ENCODE measurements at places on chromosomes 3 and 15.

DNA sequence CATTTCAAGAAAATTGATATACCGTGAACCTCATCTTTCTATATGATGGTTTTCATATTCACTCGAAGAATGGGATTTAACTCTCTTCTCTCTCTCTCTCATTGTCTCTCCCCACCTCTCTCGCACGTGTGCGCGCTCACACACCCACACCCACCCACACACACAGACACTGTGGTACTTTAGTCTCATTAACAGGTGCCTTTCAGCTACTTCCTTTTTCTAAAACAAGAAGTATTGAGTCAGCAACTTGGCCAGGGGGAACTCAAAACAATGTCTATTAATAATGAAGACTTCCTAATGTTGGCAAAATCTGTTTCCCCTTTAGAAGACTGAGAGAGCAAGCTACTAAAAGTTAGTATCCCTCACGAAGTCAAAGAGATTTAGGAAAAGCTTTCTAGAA lies 150.7 kb downstream of the TMCO5A start:
- DNase-seq = no peak

- no peak for DNase-seq
Measured at GRCh38 chr15:68385671-68386586, 46.0 kb downstream of the ITGA11 start.

- peak; percentile 91 for DNase-seq
Measured at GRCh38 chr3:62604298-62604697, 230.9 kb upstream of the FEZF2 start.

- no peak for DNase-seq
Measured at GRCh38 chr3:105353485-105354161, 13.1 kb upstream of the ALCAM start.

GRCh38 chr3:81451611-81452010 lies 309.8 kb downstream of the GBE1 start:
- DNase-seq = peak; percentile 69

DNA sequence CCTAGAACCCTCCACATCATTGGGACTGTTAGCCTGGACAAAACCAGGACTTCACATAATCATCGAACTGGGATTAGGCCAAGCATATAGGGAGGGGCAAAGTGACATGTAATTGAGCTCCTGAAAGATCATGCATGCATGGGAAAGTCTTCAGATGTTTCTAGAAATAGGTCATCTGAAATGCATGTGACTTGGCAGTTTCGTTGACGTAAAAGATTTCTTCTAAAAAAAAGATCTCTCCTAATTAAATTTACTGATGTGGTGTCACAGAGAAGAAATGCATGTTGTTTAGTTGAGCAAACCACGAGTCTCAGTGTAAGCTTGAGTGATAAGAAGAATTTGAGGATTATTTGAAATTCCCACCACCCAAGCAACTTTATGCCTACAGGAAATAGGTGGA lies 70.0 kb upstream of the LIMD1 start:
- no peak for DNase-seq

- no peak for DNase-seq
Measured at GRCh38 chr3:130529486-130530215, 12.7 kb downstream of the COL6A6 start.

- no peak for DNase-seq
Measured at GRCh38 chr3:32873531-32874130, 55.8 kb downstream of the TRIM71 start.

DNA sequence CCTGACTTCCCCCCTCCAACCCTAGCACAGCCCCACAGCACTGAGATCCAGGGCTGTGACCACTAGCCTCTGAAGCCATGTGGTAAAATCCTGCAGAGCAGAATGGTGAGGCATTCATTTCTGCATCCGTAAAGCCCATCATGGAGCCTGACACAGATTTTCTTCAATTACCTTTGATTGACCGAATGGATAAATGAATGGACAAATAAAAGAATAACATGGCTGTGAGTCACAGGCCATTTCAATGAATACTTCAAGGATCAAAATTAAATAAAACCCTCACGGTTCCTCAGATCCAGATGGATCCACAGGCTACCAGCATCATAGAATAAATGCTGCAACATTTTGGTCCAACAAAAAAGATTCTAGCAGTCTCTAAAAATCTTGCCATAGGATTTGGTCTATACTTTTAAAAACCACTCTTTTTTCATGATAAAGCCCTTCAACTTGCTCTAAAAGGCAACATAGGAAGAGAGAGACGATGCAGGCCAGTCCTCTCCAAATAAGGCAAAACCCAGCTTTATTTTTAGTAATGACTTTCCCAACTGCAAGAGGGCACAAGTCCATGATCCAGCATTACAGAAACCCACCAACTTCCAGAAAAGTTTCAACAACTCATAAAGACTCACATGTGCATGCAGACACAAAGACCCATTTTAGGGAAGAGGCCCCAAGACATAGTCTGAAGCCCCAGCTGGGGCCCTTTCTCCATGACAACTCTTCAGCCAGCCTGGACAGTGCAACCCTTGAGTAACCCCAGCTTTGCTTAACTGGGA lies 52.4 kb upstream of the MRPS22 start:
- DNase-seq = no peak

GRCh38 chr3:127568586-127568985 lies 21.9 kb downstream of the TPRA1 start:
- no peak for DNase-seq

GRCh38 chr15:74240897-74241614 lies 4.9 kb downstream of the CCDC33 start:
- no peak for DNase-seq

GRCh38 chr3:72154391-72155335 lies 369.7 kb upstream of the PROK2 start:
- peak; percentile 63 for DNase-seq

- no peak for DNase-seq
Measured at GRCh38 chr15:42375941-42376340, 16.6 kb downstream of the CAPN3 start.

DNA sequence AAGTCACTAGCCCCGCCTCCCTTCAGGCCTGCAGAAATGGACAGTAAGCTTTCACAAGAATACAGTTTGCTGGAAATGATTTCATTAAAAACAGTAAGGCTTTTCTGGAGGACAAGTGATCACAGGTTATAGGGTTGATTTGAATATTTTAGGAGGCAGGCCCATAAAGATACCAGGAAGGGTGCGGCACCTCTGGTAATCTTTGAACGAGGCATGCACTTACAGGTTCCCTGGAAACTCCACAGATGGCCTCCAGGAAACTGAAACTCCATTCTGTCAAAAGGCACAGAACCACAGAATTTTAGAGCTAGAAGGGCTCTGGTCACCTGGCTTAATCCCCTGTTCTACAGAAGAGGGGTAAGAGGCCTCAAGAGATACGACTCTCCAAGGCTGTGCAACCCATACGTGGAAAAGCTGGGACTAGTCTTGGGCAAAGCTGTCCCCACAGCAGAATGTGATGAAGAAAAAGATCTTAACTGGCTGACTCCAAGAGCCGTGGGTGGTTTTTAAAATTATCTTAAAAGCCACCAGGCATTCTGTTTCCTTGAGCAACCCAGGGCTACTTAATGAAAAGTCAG lies 1.2 kb downstream of the STARD5 start:
- no peak for DNase-seq

- DNase-seq = no peak
Measured at GRCh38 chr15:36609793-36610192, 30.4 kb downstream of the CDIN1 start.

DNA sequence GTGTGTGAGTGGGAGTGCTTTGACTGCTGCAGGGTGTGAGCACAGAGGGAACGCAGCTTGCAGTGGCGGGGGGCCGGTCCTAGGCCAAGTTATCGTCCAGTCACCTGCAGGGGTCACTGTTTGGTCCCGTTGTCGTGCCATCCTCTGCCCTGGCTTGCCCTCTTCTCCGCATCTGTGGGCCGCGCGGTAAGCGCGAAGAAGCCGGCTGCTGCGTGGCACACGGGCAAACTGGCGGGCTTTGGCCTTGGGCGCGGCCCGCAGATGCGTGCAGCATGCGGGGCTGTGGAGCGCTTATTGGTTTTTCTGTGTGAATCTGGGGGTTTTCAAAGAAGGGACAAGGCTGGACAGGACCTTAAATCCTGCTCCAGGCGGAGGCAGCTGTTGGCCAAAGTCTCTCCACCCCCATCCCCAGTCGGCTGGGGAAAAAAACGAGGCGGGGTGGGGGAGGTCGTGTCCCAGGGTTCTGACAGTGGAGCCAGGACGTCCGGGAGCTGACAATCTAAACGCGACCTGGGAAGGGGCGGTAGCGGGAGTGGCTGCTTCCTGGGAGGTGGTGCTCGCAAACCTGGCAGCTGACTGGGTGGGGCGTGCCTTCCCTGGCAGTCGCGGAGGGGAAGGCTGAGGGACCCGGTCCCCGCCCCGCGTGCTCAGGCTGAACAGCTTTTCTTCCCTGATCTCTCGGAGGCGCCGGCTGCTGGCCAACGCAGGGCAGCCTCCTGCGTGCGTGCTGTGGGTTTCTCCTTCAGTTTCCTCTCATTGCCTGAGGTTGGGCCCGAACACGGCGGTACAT lies 39.7 kb upstream of the VEPH1 start:
- peak; percentile 78 for DNase-seq

GRCh38 chr3:114873591-114873990 lies 273.5 kb downstream of the ZBTB20 start:
- DNase-seq = no peak

DNA sequence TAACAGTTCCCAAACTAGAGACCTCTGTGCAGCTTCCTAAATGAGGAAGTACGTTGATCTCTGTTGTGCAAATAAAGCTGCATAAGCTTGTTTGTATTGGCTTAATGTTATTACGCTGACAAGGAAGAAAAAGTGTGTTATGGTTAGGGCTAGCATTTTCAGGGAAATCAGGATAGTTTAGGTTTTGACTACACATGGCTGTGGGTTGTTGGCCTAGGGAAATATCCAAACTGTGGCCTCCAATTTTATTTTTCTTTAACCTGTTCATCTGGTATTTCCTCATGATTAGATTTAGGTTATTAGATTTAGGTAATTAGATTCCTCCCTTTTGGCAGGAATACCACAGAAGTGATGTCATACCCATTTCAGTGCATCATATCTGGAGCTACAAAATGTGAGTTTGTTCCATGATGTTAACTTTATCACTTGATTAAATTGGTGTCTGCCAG lies 8.7 kb upstream of the MCCC1 start:
- peak; percentile 39 for DNase-seq

DNA sequence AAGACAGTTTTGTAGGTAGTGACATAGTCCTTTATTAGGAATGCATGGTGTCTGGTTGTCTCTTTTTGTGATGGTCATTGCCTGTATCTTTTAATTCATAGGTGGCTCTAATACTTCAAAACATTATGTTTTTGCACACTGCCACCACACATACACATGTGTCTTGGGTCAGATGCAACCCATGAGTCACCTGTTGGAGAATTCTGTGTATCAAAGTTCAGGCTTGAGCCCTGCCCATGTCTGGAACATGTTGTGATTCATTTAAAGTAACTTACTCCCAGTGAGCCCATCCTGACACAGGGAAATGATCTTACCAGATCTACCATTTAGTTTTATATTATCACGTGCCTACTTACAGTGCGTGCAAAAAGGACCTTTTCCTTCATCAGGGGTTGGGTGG lies 142.7 kb downstream of the GHSR start:
- peak; percentile 65 for DNase-seq

- no peak for DNase-seq
Measured at GRCh38 chr3:46881596-46882376, 4.3 kb downstream of the PTH1R start.

- no peak for DNase-seq
Measured at GRCh38 chr3:94307588-94307987, 244.7 kb downstream of the NSUN3 start.

- no peak for DNase-seq
Measured at GRCh38 chr3:163773136-163773535, 1305.2 kb downstream of the SI start.

DNA sequence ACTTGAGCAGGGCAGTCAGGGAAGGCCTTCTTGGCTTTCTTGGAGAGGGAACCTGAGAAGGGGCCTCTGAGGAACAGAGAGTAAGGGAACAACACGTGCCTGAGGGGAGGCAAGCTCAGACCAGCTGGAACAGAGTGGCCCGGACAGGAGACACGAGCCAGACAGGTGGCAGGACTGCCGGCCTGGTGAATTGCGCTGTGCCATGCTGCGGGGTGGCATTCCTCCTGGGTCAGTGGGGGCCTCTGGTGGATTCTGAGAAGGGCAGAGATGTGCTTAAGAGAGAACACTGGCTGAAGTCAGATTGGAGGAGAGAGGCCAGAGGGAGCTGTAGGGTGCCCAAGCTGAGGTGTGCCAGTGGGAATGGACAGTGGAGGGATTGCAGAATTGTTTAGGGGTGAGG lies 4.9 kb downstream of the CHAC1 start:
- no peak for DNase-seq

GRCh38 chr15:100596792-100597191 lies 5.2 kb downstream of the LINS1 start:
- peak; percentile 24 for DNase-seq

- no peak for DNase-seq
Measured at GRCh38 chr3:5009506-5010109, 30.4 kb downstream of the BHLHE40 start.

- DNase-seq = peak; percentile 15
Measured at GRCh38 chr3:61877359-61878138, 316.2 kb downstream of the PTPRG start.

GRCh38 chr3:16448639-16449070 lies 64.8 kb downstream of the RFTN1 start:
- DNase-seq = peak; percentile 92

GRCh38 chr3:120057029-120057428 lies 37.2 kb downstream of the GSK3B start:
- no peak for DNase-seq

DNA sequence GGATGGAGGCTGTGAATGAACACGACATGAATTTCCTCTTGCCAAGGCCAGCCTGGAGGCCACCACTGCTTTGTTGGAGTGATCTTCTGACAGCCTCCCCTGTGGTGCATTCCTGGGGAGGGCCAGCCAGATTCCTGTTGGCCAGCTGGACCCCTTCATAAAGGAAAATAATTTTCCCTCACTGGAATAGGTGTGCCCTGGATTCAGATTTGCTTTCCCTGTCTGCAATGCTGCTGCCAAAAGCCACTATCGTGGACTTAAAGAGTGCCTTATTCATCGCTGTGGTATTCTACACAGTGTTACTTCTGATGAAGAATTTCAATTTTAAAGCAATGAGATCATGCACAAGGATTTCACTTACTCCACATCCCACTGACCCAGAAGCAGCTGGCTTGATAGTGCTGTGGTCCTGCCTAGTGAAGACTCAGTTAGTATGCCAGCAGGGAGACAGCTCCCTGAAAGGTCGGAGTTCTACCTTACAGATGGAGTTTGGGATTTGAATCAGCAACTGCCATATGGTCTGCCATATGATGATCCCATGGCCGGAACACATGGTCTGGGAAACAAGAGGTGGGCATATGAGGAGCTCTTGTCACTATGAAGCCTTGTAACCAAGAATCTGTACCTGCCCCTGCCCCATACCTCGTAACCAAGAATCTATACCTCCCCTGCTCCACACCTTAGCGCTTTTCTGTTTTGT lies 145.2 kb downstream of the KLF13 start:
- DNase-seq = peak; percentile 89

- no peak for DNase-seq
Measured at GRCh38 chr3:71582036-71582611, 1.4 kb downstream of the FOXP1 start.

All from fibroblast of pulmonary artery (primary cell).